ENCODE measurements at places on chromosomes 2 and 18. TPM values are rescaled to one million over a fixed set of nuclear protein-coding genes. Genes with fewer than 3 reads are reported as not detected.
A peak's percentile ranks its signal among the peaks of the same experiment; 100 is the strongest.

Gene PLGLB1
- 2.0 TPM for total RNA-seq

Gene KRTCAP3
- total RNA-seq: 0.68 TPM

GRCh38 chr2:14866736-14867352, 234.3 kb downstream of the LRATD1 start:
- H3K4me3 ChIP-seq: no peak overlapping the region
- DNase-seq: no peak
- H3K36me3 ChIP-seq: no peaks in the 10 kb centered on the region
- H3K27me3 ChIP-seq: no peaks in the 10 kb centered on the region

Gene TTN
- 7.0 TPM for total RNA-seq

Gene DOK6
- 2.1 TPM for total RNA-seq

Gene RAB1A
- total RNA-seq: 88.5 TPM

GRCh38 chr2:71829008-71829407, 318.7 kb downstream of the CYP26B1 start:
- H3K4me1 ChIP-seq: peaks cover 11% of the 10 kb centered on the region
- H3K4me3 ChIP-seq: no peak overlapping the region
- no peak for DNase-seq
- no peak overlapping the region for H3K27ac ChIP-seq

DNA sequence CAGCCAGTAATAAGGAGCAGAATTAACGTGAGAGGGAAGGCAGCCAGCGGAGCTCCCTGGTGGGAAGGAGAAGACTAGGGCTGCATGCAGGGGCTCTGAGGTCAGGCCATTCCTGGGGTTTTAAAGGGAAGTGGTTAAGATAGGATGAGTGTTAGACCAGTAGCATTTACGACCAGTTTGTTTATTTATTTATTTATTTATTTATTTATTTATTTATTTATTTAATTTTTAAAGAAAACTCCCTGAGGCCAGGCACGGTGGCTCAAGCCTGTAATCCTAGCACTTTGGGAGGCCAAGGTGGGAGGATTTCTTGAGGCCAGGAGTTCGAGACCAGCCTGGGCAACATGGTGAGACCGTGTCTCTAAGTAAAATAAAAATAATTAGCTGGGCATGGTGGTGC, 152.8 kb downstream of the FHOD3 start:
- peak overlapping the region; percentile 3 for H3K27ac ChIP-seq
- peaks cover 11% of the 10 kb centered on the region for H3K4me1 ChIP-seq
- no peaks in the 10 kb centered on the region for H3K27me3 ChIP-seq
- no peak for DNase-seq
- peak overlapping the region; percentile 21 for H3K4me3 ChIP-seq

Gene SERPINB11
- not detected for total RNA-seq

DNA sequence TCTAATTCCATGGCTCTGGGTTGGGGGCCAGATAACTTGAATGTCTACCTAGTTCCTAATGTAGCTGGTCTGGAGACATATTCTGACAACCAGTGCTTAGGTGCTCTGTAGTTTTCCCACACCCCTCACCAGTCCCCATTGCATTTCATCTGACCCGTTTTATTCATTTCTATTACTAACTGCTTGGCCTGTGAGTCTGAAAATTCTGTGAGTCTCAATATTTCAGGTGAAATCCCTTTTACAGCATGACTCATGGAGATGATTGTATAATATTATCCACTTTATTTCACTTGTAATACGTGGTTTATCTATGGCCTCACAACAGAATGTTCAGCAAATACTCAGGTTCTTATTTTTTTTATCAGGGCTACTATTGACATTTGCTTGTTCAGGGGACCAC, 103.7 kb upstream of the UGP2 start:
- DNase-seq: no peak
- peaks cover 22% of the 10 kb centered on the region for H3K4me1 ChIP-seq
- no peaks in the 10 kb centered on the region for H3K36me3 ChIP-seq
- no peak overlapping the region for H3K27ac ChIP-seq
- H3K27me3 ChIP-seq: no peaks in the 10 kb centered on the region
- no peak overlapping the region for H3K4me3 ChIP-seq

DNA sequence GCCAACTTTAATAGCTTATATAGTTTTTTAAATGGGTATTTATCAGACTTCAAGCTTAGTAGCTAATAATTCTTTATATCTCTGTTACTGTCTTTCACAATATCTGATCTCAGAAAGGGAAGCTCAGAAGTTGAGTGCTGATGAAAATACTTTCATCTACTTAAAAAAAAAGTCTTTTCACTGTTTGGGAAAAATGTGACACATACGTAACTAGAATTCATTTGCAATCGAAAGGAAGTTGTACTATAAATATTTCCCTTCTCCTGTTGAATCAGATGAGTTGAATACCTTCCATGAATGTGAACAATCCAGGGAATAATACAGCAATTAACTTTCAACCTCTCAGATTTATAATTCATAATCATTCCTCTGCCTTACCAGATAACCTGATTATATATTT, 811 bp upstream of the SCG2 start:
- no peaks in the 10 kb centered on the region for H3K27me3 ChIP-seq
- H3K36me3 ChIP-seq: no peaks in the 10 kb centered on the region
- DNase-seq: no peak
- H3K4me3 ChIP-seq: no peak overlapping the region

- H3K4me1 ChIP-seq: no peaks in the 10 kb centered on the region
- H3K27ac ChIP-seq: no peak overlapping the region
- no peak for DNase-seq
- H3K27me3 ChIP-seq: no peaks in the 10 kb centered on the region
- no peaks in the 10 kb centered on the region for H3K36me3 ChIP-seq
These were observed 537.4 kb downstream of the RNF144A start for GRCh38 chr2:7454592-7454991.
